ENCODE measurements at places on chromosomes 6 and 20.

- DNase-seq = no peak
Measured at GRCh38 chr20:9126527-9126926, 57.6 kb downstream of the PLCB4 start.

DNA sequence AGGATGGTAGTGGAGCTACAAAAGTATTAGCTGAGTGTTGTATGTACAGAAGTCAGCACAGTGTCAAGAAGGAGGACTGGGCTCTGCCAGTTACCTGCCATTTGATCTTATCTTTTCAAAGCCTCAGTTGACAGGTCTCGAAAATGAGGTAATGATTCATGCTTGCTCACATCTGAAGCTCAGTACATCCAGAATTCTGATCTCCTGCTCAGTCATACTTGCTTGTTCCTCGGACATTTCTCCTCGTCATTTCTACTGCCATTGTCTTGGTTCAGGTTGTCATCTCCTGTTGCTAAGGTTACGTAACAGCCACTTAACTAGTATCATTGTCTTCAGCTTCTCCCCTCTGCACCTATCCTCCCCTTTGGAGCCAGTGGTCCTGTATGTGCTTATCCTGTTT, 89.5 kb downstream of the SLX4IP start:
- no peak for DNase-seq

- no peak for DNase-seq
Measured at GRCh38 chr6:53878808-53879207, 84.0 kb downstream of the LRRC1 start.

- DNase-seq = no peak
Measured at GRCh38 chr20:10492844-10493243, 57.7 kb downstream of the SLX4IP start.

GRCh38 chr20:57445298-57445697, 54.1 kb downstream of the RBM38 start:
- no peak for DNase-seq

DNA sequence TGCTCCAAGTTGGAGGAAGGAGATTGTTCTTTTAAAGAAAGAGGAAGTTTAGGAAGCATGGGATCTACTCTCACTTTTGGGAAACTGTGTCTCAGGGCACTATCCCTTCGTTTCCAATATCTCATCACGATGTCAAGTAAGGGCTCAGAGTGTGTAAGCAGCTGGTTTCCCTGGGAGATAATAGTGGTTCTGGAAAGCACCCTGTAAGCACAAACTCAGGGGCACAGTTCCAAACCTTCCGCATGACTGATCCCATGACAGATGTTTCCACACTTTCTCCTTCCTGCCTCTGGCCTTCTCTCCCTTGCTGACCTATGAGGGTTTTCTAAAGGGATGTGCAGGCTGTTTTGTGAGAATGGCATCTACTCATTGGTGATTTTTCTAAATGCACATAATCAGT, 33.9 kb downstream of the ADTRP start:
- no peak for DNase-seq

DNA sequence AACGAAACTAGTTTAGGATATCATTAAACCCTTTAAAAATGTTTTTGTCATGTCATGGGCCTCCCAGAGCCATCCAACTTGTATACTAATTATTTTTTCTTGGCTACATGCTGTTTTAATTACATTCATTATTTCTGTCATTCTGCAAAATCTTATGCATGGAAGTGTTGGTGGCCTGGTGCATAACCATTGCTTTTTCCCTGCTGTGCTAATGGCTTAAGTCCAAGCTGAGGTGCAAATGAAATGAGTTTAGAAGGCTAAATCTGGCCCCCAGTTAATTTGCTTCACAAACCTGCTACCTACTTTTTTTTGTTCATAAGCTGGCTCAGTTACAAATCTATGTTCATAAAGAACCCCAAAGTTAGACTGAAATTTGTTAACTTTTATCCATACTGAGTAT, 1249.9 kb downstream of the EPHA7 start:
- no peak for DNase-seq

DNA sequence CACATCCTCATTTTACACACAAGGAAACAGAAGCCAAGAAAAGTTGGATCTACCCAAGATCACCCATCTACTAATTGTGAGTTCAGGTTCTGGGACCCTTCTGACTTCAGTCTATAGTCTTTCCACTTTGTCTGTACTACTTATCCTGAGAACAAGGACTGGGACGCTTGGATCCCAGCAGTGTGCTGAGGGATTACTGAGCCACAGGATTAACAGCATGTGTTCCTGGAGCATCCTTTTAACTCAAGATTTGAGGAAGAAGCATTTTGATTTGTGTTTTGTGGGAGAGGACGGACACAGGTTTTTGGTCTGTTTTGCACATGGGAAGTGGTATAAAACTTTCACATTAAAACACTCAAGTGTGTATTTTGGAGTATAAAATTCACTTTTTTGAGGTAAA, 4.4 kb downstream of the ENPP4 start:
- DNase-seq = no peak

GRCh38 chr6:20468209-20468608, 66.0 kb upstream of the CDKAL1 start:
- no peak for DNase-seq

DNA sequence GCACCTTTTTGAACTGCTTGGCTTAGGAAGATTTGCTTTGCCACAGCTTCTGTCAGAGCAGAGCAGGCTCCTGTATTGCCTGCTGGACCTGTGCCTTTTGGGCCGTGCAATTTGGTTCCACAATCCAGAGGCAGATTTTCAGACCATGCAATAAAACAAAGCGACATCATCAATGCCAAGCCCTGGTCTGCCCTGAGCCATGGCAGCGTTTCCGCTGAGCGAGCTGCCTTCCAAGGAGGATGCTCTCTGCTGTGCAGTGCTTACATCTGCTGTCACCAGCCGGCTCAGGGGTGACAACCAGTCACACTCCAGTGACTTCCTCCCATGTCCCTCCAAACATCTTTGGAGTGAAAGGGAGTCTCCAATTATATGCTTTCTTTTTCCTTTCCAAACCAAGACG, 282.2 kb downstream of the CDH26 start:
- DNase-seq = no peak

DNA sequence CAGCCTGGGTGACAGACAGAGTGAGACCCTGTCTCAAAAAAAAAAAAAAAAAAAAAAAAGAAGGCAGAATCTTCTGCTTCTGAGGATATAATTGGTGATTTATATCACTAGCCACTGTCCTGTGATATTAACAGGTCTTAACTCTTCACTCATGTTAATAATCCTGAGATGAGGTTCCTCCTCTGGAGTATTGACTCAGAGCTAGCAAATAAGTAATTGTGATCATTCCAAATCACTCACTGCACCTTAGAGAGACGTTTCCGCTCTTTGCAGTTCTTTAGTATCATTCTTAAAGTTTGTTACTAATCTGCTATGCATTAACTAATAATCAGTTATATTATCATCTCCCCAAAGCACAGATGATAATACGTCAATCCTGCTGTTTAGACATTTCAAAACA, 41.6 kb upstream of the NOX3 start:
- DNase-seq = no peak

DNA sequence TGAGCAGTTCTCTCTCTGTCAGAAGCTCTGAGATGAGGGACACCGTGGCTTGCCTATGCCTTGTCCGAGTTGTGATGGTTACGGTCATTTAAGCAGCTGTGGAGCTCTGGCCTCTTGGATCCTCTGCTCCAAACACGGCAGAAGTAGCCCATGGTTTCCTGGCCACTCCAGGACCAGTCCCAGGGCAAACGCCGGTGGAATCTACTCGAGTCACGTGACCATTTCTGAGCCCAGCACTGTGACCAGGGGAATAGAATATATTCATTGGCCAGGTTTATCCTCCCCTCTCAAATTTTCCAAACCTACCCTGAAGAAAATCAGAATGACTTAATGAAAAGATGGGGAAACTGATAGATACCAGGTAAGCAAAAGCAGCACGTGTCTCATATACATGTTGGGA, 152.8 kb downstream of the TTLL2 start:
- no peak for DNase-seq

DNA sequence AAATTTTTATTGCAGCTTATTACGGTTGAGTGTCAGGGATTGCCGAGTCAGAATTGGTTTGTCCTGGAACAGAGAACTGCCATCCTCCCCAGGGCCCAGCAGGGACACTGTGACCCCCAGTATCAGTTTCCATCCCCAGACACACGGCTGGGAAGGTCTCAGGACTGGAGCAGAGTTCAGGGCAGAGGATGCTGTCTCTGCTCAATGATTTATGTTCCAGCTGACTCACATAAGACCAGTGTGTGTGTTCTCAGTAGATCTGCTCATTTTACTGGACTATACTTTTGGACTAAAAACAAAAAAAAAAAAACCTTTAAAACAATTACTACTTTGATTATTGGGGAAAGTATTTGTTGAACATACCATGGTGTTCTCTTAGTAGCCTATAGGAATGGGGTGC, 44.2 kb downstream of the FNDC1 start:
- no peak for DNase-seq

DNA sequence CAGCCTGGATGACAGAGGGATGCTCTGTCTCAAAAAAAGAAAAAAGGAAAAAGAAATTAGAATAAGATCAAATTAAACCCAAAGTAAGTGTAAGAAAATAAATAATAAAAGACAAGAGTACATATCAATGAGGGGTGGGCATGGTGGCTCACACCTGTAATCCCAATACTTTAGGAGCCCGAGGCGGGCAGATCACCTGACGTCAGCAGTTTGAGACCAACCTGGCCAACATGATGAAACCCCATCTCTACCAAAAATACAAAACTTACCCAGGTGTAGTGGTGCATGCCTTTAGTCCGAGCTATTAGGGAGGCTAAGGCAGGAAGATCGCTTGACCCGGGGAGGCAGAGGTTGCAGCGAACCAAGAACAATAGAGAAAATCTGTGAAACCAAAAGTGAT, 14.9 kb upstream of the STAU1 start:
- DNase-seq = no peak

DNA sequence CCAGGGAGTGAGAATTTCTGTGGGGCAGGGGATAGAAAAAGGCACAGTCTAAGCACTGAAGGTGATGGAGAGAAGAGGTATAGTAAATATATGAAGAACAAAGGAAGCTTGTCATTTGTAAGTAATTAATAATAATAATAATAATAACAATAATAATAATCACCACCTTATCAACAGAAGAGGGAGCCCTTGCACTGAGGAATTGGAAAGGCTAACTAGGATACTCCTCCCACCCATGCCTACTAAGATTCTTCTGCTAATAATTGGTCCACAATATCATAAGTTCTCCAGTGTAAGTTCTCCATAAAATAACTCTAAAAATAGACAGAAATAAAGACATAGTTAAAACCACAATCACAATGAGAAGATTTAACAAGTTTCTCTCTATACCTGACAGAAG, 912 bp upstream of the OR12D3 start:
- no peak for DNase-seq

GRCh38 chr20:7355051-7355450, 585.2 kb downstream of the HAO1 start:
- no peak for DNase-seq

DNA sequence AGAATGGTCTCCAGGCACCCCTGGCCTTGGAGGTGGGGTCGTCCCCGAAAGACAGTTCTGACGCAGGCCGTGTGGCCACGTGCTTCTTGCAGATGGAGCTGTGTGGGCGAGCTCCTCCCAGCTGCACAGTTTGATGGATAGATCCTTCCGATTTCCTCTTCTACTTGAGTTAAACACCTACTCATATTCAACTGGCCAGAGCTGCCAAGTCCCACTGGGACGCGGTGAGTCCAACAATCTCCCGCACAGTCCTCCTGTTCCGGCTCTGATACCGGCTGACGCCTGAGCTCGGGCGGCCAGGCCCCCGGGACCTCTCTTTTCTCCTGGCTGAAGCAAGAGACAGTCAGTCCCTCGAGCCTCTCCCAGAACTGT, 57.9 kb upstream of the DACT2 start:
- DNase-seq = no peak

GRCh38 chr6:72798196-72798595, 176.3 kb downstream of the KCNQ5 start:
- no peak for DNase-seq

DNA sequence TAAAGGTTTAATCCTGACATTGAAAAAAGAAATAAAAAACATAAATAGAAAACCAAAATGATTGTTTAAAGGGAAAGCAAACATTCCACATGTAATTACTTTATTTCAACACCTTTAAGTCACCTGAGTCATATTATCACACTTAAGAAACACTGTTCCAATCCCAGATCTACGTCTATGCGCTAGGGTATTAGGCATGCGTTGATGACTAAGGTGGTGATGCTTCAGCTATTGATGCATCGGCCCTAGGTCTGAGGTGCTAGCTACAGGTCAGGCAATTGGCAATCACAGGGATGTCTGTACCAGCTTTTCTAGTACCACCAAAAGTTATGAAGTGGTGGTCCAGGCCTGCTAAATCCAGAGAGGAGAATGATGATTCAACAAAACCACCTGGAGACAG, 97.7 kb upstream of the BCLAF1 start:
- DNase-seq = no peak

GRCh38 chr6:138155443-138155842, 6.3 kb upstream of the ARFGEF3 start:
- no peak for DNase-seq

- DNase-seq = no peak
Measured at GRCh38 chr6:6686176-6686575, 97.7 kb downstream of the LY86 start.

DNA sequence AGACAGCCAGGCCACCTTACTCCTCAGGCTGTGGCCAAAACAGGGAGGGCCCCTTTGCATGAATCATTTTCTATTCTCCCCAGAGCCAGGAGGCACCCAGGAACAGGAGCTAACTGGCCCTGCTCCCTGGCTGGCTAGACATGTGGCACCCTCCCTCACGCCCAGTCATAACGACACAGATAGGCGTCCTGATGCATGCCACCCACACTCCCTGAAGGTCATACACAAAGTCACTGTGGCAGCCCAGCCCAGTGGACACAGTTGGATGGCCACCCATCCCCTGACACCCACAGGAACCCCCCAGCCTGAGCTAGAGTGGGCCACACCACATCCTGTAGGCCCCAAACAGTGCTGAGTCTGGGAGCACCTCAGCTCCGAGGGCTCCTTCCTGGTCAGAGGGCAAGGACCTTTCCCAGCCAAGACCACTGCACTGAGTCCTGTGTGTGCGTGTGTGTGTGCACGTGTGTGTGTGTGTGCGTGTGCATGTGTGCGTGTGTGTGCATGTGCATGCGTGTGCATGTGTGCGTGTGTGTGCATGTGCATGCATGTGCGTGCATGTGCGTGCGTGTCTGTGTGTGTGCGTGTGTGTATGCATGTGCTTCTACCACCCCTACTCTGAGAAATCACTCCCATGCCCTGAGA, 21.6 kb downstream of the TFEB start:
- DNase-seq = no peak
